NCI-H1436 (cell line): ENCODE measurements at places on chromosomes 7 and 10.

DNA sequence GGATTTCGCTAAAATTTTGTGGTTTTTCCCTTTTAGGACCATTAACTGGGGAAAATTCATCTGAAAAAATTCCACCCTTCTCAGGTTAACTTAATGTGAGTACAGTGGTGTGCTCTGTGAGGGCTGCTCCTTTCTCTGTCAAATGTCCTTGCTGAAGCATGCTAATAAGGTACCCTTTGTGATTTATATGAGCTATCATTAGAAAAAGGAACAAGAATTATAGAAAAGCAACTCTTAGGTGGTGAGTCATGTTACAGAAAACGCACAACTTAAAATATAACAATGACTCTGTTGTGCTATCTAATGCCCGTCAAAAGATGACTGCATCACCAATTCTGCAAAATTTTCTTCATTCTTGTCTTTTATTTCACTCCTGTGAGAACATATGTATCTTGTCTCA lies 162.0 kb upstream of the MAGI2 start:
- DNase-seq, result no peak

- no peak for DNase-seq
Measured at GRCh38 chr10:79491143-79491835, 21.0 kb upstream of the EIF5AL1 start.

- no peak for DNase-seq
Measured at GRCh38 chr10:49197171-49197570, 9.0 kb upstream of the TMEM273 start.

GRCh38 chr7:54546081-54546985 lies 4.2 kb downstream of the VSTM2A start:
- DNase-seq, result no peak

GRCh38 chr10:3008518-3009195 lies 58.7 kb upstream of the PFKP start:
- no peak for DNase-seq

DNA sequence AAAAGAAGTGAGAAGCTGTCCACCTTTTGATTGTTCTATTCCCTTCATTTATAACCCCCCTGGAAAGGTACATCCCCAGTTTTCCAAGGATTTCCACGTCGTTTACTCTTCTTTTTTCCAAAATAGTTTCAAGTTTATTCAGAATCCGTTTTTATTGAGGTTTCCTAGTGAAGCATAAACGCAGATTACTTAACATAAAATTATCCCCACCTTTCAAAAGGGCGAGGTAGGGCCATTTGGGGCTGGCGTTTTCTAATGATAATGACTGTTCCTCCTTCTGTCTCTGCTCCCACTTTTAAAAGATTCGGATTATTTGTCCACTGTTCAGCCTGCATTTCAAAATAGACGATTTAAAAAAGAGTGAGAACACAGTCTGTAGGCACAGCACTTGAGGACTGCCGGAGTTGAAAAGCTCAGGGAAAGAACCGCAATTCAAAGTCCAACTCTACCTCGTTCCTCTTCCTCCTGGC lies 165.2 kb upstream of the PPP1R3A start:
- no peak for DNase-seq

DNA sequence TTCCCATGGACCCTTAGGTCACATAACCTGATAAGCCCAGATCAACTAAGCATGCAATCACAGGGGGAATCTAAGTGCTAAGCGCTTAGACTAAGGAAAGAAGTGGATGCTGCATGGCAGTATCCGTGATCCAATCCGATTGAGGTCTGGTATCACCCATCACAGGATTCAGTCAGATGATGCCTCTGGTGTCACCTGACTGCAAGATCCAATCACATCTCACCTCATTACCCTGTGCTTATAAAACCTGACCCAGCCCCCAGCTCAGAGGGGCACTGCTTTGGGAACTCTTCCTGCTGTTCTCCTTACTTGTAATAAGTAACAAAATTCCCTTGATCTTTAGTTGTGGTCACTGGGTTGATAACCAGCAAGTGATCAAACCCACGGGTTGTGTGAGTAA lies 84.7 kb upstream of the TMEM168 start:
- DNase-seq, result no peak

- DNase-seq, result no peak
Measured at GRCh38 chr10:70334526-70335245, 47.7 kb downstream of the LRRC20 start.

- DNase-seq, result peak; percentile 13
Measured at GRCh38 chr7:30308389-30308788, 24.0 kb downstream of the ZNRF2 start.

GRCh38 chr7:47677664-47678063 lies 95.8 kb upstream of the TNS3 start:
- no peak for DNase-seq

- DNase-seq, result no peak
Measured at GRCh38 chr10:9229702-9230244, 1175.3 kb downstream of the GATA3 start.

DNA sequence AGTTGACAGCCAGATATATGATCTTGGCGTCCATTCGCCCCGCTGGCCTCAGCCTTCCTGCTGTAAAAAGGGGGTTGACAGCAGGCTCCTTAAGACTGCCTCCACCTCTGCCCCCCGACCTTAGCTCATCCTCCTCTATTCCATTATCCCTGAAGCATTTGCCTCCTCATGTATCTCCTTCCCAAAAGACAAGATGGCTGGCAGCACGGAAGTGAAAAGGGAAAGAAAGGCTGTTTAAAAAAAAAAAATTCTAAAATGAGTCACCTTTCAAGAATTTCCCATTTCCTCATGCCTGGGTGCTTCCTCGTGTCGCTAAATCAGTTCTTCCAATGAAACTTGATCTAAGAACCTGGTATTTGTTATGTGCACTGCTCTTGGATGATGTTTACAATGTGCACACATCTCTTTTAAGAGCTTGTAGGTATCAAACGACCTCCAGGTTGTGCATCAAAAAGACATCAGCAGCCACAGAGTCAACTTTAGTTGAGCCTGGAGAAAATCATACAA lies 1.7 kb downstream of the SCRN1 start:
- no peak for DNase-seq

DNA sequence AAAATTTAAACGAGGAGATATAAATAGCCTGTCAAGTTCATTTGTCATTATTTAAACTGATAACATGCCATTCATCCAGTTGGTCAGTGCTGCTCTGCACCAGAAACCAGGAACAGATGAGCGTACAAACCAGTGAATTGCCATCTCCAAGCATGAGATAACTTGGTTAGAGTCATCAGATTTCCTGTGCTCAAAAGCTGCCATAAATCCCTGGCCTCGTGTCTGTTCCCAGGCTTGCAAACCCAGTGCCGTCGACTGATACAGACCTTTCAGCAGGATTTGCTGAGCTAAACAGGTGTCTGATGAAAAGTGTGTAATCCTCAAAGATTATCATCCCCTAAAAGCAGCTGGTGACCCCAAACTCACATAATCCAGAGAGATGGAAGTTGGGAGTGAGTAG lies 96.0 kb upstream of the SAMD8 start:
- DNase-seq, result no peak

DNA sequence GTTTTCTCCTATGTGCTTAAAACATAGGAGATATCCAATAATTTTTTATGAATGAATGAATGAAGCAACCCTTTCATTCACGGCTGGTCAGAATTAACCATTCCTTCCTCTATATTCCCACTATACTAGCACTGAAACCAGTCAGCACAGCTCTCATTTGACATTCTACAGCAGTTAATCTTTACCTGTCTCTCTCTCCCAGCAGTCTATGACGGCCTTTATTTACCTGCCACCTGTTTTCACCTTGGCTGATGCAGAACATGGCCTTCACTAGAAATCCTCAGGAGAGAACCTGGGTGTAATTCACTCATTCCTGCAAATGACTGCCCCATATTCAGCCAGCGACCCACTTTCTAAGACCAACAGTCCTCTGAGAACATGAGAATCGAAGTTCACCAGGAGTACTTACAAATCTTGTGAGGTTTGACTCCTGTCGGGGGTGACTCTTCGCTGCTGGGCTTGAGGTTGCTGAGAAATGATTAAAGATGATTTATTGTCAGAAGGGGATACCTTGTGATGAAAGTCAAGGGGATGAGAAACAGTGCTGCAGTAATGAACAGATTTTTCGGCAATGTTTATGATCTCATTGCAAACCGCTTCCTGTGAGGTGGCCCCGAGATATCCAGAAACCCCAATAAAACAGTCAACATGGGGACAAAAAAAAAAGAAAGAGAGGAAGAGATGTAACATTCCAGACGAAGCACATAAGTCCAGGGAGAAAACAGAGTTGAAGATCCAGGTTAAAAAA lies 30.9 kb upstream of the PDLIM1 start:
- no peak for DNase-seq

DNA sequence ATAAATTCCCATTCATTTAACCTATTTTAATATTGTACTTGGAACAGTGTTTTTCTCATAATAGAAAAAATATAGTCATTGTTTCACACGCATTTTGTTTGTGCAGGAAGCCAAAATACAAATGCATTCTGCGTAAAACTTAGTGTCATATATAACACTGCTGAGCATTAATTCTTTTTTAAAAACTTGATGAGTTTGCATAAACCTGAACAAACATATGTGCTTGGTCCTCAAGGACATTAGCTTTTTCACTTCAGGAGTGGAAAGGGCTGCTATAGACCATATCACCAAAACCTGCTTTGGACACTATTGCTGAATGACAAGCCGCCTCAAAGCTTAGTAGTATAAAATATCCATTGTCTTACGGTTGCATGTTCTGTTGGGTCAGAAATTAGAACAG lies 101.6 kb upstream of the PRR15 start:
- DNase-seq, result no peak

- no peak for DNase-seq
Measured at GRCh38 chr7:139838876-139839275, 9.8 kb downstream of the TBXAS1 start.

DNA sequence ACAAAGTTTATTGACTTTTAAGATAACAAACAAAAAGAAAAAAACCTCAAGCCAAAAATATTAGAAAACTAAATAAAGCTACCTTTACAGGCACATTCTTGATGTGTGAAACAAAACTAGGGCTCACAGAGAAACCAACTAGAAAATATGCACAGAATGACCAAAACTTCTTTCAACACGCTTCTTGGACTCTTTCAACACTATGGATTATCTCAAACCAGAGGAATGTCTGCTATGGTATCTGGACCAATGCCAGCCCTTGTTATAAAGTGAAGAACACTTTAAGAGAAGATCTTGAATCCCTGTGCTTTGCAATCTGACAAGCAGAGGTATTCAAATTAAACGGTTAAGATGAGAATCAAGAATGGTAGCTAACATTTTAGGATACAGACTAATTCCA lies 76.6 kb downstream of the DNAJC1 start:
- DNase-seq, result no peak

DNA sequence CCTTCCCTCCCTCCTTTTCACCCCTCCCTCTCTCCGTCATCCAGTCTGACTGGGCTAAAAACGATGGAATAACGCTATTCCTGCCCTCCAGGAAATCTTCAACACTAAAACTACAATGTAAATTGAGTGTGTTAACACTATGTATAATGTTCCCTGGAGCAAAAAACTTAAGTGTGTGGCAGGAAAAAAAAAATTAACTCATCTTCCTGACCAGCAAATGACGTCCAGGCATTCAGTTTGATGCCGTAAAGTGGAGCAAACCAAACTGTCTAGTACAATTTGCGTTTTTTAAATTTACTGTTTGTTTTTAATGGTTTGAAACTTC lies 545 bp upstream of the MTPN start:
- DNase-seq, result no peak

GRCh38 chr10:1115607-1115955 lies 59.4 kb downstream of the WDR37 start:
- DNase-seq, result no peak

DNA sequence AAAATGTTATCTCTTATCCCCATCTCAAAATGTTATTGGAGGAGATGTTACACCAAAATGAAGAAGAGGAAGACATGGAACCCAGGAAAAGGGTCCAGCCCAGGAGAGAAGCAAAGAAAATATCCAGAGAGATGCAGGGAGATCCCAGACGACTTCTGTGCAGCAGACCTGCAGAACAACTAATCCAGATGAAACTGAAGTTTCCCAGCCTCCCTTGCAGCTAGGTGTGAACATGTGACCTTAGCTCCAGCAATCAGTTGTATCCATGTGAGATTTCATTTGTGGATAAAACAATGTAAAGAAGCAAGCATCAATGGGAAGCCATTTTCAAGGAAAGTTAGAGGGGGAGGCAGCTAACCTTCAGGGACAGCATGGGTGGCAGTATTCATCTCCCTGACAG lies 55.8 kb upstream of the NANOS1 start:
- DNase-seq, result no peak

DNA sequence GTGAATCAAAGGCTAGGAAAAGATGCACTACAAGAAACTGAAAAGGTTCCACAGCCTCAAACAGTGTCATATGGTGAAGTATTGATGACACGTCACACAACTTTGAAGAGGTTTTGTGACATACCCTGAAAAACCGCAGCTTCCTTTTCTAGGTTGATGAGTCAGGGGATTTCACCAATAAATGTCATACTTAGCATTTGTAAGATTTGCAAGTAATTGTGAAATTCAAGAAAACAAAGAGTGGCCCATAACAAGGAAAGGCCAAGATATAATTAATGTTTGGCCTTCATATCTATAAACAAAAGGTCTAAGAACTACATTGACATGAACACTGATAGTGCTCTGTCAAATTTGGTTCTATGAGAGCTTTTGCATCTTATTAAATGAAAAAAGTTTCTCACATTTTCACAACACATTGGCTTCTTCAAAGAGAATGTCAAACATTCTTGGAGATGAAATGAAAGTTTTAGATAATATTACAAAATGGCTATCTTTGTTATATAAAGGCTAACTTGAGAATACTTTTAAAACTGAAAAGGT lies 62.0 kb upstream of the NAMPT start:
- DNase-seq, result no peak
